ELF-1 (cell line): ENCODE measurements at places on chromosomes 5 and 9.

DNA sequence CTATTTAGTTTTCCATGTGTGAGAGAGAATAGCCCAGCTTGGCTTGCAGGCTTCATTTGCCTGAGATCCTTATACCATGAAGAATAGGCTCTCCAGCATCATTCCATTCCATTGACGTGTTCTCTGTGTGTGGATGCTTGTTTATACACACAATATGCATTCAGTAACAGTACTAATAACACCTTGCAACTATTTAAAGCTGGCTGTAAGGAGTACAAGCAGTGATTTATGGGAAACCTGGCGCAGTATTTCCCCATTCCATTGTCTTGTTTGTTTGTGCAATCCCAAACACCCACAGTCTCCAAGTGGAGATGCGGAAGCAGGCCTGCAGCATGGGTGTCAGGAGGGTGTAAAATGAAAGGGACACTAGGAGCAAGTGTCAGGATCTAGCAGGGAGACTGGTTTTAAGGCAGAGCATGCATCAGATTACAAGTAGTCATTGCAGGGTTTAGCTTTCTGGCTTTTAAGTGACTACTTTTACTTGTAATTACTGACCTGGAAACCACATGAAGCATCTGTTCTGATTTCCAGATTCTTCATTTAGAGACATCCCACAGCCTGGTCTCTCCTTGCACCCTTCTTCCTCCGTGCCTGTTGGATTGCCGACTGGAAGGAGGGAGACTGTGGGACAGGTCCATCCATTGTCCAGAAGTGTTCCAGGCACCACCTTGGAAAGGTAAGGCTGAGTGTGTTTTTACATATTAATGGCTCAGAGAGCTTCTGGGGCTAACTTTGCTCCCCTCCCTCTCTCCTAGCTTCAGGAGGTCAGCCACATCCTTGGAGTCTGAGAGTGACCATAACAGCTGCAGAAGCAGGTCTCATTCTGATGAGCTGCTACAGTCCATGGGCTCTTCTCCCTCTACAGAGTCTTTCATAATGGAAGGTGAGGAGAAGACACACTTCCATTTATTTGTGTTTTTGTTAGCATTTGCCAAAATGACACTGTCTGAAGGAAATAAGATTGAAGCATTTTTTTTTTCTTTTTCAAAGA, 241.6 kb downstream of the ARHGEF28 start:
- no peak for DNase-seq

DNA sequence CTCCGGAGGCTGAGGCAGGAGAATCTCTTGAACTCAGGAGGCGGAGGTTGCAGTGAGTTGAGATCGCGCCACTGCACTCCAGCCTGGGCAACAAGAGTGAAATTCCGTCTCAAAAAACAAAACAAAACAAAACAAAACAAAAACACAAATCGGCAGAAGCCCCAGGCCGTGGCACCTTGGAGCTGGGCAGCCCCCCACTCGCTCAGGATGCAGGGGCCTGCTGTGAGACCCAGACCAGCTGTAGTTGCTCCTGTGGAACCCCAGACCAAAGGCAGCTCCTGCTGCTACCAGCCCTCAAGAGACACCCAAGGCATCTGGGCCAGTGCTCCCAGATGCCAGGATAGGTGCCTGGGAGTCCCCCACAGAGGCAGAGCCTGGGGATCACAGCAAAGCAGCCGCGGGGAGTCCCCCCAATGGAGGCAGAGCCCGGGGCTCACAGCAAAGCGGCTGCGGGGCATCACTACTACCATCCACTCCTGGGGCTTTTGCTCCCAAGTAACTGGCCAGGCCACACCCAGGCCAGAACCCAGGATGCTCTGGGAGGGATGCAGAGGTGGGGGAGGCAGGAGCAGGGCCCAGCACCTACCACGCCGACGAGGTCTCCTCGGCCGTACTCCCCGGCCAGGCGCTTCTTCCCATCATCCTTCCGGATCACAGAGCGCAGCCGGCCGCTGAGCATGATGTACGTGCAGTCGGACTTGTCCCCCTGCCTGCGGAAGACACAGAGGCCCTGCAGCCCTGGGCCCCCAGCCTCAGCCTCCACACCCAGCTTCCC, 37.7 kb upstream of the NSMF start:
- no peak for DNase-seq

- DNase-seq = no peak
These were observed 2.1 kb downstream of the CPLANE1 start for GRCh38 chr5:37247036-37247435.

- no peak for DNase-seq
These were observed 113.1 kb upstream of the NIPBL start for GRCh38 chr5:36763454-36763853.

DNA sequence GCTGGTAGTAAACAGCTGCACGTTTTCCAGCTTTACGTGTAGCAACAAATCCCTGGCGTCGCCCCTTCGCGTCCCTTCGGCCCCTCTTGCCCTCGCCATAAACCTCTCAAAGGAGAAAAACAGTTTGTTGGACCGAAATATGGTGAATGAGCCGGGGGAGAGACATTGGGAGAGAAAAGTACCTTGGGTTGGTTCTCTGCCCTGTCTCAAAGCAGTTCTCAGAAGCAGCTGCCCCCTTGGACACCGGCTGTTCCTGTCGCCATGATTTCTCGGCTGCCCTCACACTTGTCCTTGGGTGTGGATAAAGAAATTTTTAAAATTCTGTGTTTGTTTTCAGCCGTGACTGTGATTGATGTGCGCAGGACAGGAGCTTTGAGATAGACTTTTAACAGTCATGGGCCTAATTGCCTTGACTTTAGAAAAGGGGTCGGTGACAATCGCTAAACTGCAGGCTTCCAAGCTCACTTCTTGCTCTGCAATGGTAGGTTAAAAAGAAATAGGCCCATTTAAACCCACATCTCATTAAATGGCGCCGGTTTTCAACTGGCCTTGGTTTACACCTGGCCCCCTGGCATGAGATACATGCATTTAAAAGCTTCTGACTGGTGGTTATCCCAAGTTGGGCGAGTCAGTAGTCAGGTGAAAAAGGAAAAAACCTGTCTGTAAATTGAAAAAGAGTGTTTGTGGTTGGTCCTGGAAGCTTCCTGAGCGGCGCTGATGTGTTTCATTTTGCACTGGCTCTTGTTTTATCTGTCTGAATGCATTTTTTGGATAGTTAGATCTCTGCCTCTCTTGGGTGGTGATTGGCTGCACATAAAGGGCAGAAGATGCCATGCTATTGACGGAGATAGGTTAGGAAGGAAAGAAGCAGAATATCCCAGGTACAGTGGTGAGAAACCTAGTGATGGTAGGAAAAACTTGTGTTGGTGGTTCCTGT, 983 bp downstream of the RCL1 start:
- DNase-seq = no peak

- no peak for DNase-seq
These were observed 31.1 kb downstream of the C5orf58 start for GRCh38 chr5:170263906-170264305.

DNA sequence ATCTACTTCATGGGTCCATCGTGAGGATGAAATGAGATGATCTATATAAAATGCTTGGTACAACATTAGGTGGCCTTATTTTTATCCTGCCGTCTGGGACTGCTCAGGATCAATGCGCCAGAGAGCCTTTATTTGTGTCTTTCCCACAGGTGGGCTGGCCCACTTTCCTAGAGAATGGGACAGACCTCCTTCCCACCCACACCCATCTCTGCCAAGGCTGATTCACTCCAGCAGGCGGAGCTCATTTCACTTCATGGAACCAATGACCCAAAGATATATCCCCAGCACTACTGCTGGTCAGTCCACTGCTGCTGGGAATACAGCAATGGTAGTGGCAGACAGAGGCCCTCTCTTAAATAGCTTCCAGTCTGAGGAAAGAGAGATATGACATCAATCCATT, 35.7 kb downstream of the TGFBI start:
- no peak for DNase-seq

DNA sequence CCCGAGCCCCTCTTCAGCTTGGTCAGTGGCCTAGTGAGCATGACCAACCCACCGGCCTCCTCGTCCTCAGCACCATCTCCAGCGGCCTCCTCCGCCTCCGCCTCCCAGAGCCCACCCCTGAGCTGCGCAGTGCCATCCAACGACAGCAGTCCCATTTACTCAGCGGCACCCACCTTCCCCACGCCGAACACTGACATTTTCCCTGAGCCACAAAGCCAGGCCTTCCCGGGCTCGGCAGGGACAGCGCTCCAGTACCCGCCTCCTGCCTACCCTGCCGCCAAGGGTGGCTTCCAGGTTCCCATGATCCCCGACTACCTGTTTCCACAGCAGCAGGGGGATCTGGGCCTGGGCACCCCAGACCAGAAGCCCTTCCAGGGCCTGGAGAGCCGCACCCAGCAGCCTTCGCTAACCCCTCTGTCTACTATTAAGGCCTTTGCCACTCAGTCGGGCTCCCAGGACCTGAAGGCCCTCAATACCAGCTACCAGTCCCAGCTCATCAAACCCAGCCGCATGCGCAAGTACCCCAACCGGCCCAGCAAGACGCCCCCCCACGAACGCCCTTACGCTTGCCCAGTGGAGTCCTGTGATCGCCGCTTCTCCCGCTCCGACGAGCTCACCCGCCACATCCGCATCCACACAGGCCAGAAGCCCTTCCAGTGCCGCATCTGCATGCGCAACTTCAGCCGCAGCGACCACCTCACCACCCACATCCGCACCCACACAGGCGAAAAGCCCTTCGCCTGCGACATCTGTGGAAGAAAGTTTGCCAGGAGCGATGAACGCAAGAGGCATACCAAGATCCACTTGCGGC, 1.8 kb downstream of the EGR1 start:
- peak; percentile 39 for DNase-seq

DNA sequence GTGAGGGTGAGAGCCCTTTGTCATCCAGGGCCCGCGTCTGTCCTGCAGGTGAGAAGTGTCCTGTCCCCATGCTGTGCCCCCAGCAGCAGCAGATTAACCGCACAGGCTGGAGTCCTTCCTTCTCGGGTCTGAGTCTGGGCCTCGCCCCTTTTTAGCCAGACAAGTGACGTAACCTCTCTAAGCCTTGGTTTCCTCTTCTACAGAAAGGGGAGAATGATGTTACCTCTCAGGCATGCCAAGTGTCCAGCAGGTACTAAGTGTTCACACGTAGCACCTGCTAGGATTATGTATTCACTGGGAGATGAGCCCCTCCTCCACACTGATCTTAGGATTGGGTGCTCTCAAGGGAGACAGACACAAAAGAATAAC, 6.9 kb downstream of the NEURL1B start:
- DNase-seq = no peak

DNA sequence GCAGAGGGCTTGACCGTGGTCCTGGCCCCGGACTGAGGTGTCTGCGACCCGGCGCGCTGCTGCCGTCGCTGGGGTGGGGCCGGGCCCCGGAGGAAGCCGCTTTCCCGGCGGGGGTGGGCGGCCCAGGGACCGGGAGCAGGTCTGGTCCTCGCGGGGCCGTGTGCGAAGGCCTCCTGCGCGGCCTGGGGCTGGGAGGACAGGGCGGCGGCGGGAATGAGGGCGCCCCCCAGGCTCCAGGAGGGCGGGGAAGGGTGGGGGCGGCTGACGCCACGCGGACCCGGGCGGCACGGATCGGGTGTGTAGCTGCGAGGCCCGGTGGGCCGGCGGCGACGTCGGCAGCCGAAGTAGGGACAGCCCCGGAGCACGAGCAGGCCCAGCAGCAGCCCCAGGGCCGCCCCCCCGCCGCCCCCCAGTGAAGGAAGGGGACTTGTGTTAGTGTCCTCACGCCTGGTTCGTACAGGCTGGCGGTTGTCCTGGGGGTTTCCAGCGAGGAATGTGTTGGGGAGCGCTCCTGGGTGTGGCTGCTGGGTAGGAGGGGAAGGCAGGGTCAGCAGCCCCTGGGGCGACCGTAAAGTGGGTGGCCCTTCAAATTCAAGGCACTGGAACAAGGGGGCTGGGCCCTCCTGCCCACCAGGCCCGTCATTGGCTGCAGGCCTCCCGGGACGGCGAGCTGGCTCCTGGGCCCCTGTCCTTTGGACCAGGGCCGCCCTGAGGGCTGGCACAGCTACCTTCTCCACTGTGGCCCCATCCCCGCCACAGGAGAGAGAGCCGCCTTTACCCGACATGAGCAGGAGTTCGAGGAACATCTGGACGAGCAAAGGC, 597 bp upstream of the TMEM250 start:
- peak; percentile 89 for DNase-seq

DNA sequence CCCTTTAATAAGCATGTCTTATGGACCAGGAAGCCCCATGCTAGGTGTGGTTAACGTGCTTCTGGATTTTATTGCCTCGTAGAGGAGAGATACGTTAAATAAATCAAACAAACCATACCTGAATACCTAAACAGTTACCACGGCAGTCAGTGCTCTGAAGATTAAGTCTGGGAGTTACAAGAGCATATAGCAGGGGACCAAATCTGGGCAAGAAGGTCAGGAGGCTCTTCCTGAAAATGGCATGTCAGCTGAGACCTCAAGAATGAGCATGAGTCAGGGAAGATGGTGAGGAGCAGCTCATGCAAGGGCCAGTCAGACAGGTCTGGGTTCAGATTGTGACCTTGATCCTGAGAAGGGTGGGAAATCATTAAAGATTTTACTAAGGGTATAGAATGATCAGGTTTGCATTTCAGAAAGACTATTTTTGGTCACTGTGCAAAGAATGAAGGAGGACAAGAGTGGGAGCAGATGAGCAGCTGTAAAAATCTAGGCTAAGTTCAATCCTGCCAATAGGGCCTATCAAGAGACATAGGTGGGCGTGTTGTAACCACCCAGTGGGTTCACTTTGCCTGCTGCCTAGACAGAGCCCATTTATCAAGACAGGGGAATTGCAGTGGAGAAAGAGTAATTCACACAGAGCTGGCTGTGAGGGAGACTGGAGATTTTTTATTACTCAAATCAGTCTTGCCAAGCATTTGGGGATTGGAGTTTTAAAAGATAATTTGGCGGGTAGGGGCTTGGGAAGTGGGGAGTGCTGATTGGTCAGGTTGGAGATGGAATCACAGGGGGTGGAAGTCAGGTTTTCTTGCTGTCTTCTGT, 4.8 kb upstream of the ZNF366 start:
- DNase-seq = no peak

GRCh38 chr5:17355586-17356346, 138.3 kb downstream of the BASP1 start:
- no peak for DNase-seq

GRCh38 chr5:10826971-10827370, 65.9 kb upstream of the DAP start:
- no peak for DNase-seq

- no peak for DNase-seq
These were observed 14.8 kb upstream of the SLC30A5 start for GRCh38 chr5:69078921-69079540.

DNA sequence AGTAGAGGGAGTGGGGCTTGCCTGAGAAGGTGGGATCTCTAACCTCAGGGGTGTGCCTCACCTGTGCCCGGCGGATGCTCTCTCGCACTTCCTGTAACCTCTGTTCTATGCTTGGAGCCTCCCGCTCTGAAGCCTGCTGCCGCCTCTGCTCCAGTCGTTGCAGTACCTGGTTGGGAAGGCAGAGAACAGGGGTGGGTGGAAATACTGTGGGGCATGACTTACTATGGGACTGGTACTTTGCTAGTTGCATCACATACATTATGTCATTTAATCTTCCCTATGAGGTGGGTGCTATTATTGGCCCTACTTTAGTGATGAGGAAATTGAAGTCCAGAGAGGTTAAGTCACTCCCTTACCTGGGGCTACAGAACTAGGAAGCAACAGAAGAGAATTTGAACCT, 5.2 kb downstream of the FCHSD1 start:
- DNase-seq = no peak
